NCI-H510A treated with DMSO at 0.1 percent for 48 hours (cell line): ENCODE measurements at places on chromosomes 3 and 15.
A peak's percentile ranks its signal among the peaks of the same experiment; 100 is the strongest.

- DNase-seq = no peak
Measured at GRCh38 chr3:144771381-144771870, 799.8 kb downstream of the DIPK2A start.

DNA sequence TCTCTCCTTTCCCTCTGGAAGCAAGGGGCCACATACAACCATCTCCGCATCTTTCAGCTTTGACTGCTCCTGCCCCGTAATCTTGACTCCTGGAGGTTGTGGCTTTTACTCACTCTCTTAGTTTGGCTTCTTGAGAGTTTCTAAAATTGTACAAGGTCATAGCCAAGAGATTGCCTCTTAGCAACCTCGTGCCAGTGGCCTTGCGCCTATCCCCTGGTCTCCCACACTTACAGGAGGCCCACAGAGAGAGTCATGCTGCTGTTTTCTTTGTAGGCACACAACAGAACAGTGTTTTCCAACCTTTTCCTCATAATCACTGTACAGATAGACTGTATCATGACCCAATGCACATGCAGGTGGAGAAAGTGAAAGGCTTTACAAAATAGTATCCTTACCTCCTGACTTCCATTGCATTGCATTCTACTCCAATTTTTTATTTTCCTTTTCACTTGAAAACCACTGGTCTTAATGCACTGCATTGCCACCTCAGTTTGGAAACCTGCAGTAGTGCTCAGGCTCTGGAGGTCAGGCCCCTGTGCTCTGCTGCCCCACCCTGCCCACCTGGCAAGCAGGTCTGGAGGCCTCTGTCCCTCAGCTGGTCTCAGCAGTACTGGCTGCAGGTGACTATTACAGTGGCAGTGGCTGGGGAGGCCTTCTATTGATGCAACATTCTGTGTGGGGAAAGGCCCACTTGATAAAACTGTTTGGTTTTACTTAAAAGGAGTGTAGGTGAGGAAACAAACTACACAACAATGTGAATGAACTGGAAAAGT lies 156.2 kb downstream of the DNAJB8 start:
- DNase-seq = no peak

DNA sequence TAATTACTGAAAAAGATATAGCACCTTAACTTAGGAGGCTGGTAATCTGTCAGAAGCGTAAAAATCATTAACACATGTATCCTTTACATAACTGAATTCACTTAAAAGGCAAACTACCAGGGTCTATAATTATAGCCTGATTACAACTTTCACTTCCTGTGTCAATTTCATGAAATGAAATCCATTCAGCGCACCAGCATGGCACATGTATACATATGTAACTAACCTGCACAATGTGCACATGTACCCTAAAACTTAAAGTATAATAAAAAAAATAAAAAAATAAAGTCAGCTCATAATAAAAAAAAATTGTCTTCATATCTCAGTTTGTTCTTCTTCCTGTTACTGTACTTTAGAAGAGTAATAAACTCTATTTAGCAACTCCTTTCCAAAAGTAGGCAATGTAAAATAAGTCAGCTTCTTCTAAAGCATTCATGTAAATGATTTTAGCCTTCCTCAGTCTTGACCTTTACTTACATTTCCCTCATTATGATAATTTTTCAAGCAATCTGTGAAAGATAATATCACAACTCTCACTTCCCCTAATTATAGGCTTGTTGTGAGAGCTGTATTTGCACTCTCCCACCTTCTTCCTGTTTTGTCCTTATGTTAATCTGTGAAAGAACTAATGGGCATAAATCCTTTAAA lies 50.1 kb downstream of the KBTBD8 start:
- DNase-seq = no peak

DNA sequence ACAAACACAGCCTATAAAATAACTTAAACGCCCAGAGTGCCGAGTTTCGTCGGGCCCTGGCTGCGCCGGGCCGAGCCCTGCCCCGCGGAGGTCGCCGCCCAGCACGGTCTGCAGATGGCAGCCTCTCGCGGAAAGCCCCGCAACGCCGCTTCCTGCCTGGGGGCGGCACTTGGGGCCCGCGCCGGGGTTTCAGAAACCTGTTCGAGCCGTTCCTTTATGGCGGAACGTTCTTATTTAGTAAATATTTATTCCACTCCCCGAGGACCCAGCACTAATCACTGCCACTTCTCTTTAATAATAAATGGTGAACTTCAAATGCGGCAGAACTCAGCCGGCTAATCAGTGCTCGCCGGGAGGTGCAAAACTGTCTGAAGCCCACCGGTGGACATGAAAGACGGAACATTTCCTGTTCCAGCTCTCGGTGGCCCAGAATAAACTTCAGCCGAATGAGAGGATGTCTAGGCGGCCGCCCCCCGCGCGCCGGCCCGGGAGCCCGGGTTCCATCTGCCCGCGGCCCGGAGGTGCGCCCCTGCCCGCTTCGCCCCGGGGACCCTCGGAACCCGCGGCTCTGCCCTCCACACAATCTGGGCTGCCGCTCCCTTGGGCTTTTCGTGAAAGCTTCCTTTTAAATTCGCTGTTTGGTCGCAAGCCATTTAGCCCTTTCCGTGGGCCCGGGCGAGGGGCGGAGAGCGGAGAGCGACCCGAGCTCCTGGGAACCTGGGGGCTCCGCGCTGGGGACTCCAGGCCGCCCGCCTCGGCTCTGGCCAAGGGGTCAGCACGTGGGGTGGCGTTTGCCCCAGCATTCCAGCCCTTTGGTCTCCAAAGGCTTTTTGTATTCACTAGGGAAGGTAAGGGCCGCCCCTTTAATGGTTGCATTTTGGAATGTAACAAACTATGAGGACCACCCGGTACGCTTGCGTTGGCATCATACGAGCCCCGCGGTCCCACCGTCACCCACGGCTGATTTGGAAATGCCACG lies 110.8 kb upstream of the ATP11B start:
- peak; percentile 33 for DNase-seq

DNA sequence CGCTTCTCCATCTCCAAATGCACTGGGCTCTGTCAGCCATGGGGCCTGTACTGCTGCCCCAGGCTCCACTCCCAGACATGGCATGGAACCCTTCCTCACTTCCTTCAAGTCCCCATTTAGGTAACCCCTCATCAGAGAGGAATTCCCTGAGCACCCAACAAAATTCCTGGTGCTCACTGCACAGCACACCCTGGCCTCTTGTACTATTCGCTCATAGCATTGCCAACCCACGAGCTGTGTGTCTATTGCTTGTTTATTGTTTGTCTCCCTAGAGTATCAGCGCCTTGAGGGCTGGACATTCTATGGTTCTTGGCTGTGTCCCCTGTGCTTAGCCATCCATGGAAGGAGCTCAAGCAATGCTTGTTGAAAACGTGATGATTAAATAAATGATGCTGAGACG lies 46.1 kb upstream of the SLCO2A1 start:
- DNase-seq = no peak

DNA sequence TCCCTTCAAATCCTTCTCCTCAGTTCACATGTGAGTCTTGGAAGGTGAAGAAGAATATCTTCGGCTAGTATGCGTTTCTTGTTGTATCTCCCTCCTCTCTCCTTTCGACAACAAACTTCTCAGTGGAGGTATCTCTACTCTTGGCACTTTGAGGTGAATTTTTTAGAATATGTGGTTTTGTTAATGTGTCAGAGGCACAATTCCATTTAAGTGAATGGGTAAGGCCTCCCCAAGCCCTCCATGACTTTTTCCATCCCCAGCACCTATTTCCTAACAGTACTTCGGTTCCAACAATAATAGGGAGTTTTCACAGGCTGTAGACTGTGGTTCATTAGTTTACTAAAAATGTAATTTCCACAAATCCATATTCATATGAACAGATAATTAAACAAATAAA lies 74.2 kb downstream of the TM4SF4 start:
- DNase-seq = no peak

- no peak for DNase-seq
Measured at GRCh38 chr15:80531388-80531787, 127.2 kb downstream of the ARNT2 start.

- no peak for DNase-seq
Measured at GRCh38 chr3:185145511-185145910, 7.3 kb downstream of the C3orf70 start.

DNA sequence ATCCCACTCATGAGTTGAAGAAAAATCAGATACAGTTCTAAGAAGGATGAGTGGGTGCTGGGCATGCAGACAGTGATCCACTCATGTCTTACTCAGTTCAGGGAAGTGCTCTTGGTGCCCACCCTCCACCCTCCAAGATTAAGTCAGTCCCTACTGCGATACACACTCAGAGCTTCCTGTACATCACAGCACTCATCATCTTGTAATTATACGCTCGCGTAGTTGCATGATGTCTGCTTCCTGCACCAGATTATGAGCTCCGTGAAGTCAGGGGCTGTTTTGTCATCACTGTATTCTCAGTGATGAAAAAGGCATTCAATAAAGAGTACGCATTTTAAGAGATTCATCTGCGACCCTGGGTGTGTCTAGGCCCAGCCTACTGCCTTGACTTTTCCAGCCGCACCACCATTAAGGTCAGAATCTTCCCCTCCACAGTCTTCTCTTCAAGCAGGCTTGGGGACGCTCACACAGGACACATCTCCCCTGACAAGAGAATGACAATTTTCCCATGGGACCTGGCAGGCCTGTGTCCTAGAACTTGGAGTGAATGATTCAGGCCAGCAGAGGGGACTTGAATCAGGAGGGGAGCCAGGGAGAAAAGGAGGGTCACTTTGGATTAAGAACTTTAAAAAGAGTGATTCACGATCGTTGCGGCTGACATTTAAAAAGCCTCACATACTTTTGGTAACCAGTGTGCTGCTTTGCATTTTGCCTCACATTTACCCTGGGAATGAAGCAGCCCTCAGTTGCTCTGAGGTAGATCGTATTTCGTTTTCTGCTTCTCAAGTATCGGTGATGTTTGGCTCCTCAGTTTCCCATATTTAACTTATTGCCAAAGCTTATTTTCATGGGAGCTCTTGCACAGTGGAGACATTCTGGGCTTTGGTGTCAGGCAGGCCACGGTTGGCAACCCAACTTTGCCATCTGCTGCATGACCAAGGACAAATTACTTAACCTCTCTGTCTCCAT lies 7.9 kb upstream of the PDE8A start:
- no peak for DNase-seq

- no peak for DNase-seq
Measured at GRCh38 chr3:42892169-42892568, 13.8 kb upstream of the ZNF662 start.
